ENCODE measurements at places on chromosomes 13 and 19.

GRCh38 chr19:34487651-34488051 lies 6.1 kb downstream of the WTIP start:
- no peak for DNase-seq

GRCh38 chr13:50779443-50780200 lies 63.9 kb downstream of the DLEU7 start:
- no peak for DNase-seq

GRCh38 chr13:23588666-23589065 lies 18.5 kb downstream of the TNFRSF19 start:
- no peak for DNase-seq

DNA sequence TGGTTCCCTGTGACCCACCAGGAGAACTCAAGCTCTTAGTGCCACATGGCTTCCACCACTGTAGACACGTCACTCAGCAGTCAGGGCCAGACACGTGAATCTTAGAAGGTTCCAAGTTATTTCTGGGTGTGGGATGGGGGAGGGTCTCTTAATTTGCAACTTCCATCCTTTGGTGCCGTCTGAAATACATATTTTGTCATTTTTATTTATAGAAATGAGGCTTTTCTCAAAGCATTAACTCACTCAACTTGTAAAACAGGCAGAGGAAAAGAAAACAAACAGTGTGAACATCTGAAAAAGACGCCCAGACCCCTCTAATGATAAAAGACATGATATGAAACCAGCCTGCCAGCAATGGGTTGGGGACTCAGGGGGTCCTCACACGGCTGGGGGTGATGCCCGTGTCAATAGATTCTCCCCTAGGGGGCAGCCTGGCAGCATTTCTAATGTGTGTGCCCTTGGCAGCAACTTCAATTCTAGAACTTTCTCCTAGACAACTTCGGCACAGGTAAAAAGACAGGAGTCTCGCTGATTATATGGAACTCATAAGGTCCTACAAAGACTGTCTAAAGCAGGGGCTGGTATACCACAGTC lies 15.4 kb downstream of the PIP5K1C start:
- DNase-seq: no peak

GRCh38 chr19:16095071-16095571 lies 16.6 kb upstream of the RAB8A start:
- no peak for DNase-seq
